ENCODE measurements at places on chromosomes 16 and 17.

DNA sequence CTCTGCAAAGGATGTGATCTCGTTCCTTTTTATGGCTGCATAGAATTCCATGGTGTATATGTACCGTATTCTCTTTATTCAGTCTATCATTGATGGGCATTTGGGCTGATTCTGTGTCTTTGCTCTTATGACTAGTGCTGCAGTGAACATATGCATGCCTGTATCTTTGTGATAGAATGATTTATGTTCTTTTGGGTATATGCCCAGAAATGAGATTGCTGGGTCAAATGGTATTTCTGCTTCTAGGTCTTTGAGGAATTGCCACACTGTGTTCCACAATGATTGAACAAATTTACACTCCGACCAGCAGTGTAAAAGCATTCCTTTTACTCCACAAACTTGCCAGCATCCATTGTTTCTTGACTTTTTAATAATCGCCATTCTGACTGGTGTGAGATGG, 60.2 kb upstream of the ADORA2B start:
- no peak for DNase-seq

DNA sequence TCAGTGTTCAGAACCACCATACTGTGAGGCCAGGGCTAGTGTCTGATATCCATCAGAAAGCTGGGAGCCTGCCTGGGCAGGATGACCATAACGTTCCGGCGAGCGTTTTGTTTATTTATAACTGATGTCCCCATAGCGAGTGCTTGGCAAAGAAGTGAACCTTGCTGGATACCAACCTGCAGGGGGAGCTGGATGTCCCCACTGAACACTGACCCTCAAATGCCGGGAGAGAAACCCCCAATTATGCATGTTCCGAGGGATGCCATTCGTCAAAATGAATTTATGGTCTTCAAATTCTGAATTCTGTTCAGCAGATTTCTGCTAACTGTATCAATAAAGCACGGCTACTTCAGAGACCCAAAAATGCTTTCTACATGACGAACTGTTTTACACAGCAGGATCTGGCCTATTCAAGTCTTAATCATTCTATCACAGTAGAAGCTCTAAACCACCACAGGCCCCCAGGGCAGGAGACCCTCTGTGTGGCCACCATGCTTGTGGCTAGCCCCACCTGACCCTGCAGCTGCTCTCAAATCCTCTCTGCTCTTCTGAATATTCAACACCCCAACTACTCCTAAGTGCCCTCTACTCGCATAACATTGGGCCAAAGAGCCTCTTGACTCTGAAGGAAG, 15.2 kb downstream of the MED24 start:
- no peak for DNase-seq

- DNase-seq: no peak
Observed at GRCh38 chr16:50988441-50988840, 162.6 kb downstream of the SALL1 start.

DNA sequence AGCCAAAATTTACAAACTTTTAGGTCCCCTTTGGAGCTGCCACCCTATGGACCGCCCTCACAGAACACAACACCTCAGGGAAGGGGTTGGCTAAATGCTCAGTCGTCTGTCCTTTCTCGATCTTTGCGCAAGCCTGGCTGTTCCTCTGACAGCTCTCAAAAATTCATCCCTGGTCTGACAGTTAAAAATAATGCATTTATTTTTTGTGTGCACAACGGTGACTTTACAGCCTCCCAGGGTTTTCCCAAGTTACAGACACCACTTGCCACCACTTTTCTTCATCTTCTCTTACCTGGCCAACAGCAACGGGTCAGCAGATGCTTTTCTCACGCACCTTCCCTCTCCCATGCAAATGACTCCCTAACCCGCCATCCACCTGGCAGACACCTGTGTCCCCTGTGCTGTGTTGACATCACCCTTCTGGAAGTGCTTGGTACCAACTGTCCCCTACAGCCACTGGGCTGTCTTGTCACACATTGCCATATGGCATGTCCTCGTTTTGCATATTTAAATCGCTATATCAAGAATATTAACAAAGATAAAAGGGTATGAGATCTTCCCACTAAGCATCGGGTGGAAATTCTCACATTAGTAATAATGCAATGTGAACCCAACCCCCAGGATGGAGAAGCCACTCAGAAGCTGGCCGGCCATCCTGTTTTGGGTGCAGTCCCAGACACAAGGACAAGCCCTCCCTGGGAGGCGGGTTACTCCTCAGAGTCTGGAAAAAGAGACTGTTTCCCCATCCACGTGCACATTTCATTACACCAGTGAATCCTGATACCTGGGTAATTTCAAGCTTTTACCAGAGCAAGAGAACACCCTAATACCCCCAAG, 187.0 kb downstream of the ZFHX3 start:
- DNase-seq: no peak

DNA sequence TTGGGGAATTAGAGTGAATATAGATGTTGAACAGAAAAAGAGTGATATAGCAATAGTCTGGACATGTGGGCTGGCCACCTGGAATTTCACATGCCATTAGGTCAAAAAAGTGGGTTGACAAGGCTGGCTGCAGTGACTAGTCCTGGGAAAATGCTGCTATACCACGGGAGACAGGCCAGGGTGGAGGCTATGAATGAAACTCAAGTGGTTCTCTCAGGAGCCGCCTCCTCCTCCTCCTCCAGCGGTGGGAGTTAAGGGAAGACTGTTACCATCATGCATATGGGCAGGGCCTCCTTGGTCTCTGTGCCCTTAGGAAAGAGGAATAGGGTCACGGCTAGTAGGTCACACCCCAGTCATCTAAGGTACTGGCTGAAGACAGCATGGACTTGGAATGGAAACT, 448.0 kb downstream of the SLC39A11 start:
- DNase-seq: no peak

GRCh38 chr17:49002766-49003165, 5.6 kb downstream of the IGF2BP1 start:
- DNase-seq: no peak

DNA sequence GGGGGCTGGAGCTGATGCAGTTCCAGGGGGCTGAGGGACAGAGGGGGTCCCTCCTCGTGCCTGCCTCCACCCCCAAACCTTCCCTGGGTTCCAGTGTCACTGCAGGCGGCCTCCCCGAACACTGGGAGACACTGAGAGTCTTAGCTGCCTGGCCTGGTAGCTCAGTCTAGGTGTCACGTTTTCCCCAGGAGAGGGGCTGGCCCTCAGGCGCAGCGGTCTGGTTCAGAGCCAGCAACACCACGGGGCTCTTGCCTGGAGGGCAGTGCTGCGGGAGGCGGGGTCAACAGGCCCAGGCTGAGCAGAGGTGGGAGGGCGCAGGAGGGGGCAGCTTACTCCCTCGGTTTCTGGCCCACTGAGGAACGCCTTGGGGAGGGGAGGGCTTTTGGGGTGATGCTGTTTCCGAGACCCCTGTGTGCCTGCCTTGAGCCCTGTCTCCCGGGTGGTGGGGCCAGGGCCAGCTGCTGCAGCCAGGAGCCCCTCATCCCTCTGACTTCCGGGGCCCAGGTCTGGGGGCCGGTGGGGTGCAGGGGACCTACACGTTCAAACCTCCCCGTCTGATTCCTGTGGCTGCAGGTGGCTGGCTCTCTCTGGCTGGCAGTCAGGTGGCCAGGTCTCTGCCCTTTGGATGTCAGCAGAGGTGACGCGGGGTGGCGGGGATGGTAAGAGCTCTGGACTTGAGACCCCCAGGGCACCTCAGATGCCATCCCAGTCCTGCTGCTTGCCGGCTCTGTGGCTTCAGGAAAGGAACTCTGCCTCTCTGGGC, 89.3 kb upstream of the GSE1 start:
- DNase-seq: no peak

DNA sequence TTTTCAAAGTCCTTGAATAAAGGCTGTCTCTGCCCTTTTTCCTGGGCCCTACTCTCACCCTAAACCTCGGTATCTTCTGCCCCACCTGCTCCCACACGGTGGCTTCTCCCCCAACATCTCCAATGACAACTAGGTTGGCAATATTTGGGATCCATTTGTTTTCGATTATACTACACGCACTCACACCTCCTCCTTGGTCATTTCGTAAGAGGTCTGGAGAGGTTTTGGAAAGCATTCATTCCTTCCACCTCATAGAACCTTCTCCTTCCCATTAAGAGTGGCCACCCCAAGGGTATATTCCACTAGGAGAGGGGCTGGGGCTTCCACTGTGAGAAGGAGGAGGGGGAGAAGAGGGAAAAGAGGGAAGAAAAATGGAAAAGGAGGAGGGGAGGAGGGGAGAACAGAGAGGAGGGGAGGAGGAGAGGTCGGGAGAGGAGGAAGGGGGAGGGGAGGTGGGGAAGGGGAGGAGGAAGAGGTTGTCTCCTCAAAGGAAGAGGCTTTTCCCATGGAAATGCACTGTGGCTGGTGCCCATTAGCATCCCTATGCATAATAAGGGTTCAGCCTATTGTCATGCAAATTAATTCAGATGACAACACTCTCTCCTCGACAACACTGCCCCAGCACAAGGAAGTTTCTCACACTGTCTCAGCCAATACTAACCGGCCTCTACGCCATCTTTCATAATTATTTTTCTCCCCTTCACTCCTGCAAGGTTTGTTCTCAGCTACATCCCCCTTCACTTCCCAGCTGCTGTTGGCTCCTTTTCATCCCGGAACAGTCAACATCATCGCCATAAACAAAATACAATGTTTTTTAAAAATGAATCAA, 30.0 kb downstream of the SOX9 start:
- no peak for DNase-seq

DNA sequence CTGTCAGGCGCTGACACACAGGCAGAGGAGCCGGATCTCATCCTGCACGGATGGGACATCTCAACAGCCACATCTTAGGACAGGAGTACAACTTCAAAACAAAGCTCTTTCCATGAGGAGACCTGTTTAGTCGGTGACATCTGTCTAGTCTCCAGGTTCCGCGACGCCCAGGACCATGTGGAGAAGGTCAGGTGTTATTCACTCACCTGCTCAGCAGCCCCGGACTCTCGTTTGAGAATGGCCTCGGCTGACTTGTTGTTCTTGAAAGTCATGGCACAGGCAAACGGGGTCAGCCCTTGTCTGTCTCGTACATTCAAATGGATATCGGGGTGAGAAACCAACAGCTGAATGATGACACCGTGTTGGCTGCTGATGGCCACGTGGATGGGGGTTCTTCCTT, 35.7 kb downstream of the CYB5D2 start:
- no peak for DNase-seq

GRCh38 chr16:89257757-89258465, 40.4 kb downstream of the ZNF778 start:
- no peak for DNase-seq

- no peak for DNase-seq
Observed at GRCh38 chr17:35665662-35666061, 65.8 kb upstream of the RASL10B start.

DNA sequence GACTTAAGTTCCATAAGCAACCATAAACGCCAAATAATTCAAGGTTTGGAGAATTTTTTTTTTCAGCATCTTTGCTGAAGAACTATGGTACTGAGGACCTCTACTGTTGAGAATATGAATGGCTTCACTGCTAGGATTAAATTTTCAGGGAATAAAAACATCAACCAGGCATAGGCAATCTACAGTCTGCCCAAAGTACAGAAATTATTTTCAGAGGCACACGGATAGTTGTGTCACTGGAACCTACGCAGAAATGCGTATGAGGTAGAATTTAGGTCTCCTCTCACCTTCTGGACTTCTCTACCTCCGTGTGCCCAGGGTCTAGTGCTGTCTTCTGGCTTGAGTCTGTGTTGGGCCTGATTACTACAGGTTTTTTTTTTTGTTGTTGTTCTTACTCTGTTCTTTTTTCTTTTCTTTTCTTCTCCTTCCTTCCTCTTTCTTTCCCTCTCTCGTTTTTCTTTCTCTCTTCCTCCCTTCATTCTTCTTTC, 39.7 kb downstream of the NACA2 start:
- DNase-seq: no peak

GRCh38 chr16:28826141-28826540, 3.3 kb downstream of the ATXN2L start:
- no peak for DNase-seq

Data from stimulated activated CD8-positive, alpha-beta memory T cell treated with anti-CD3 and anti-CD28 coated beads, Interleukin-4, amount 100 ng/mL, for 4 hours (primary cell).